ENCODE measurements at places on chromosomes 4 and X. TPM values are rescaled to one million over a fixed set of nuclear protein-coding genes. Genes with fewer than 3 reads are reported as not detected.

DMP1 gene
- not detected for polyA plus RNA-seq

GBA3 gene
- polyA plus RNA-seq = not detected

XAGE2 gene
- not detected for polyA plus RNA-seq

TLR8 gene
- polyA plus RNA-seq = not detected

TRPC5OS gene
- not detected for polyA plus RNA-seq

Data from naive B cell (primary cell).